RPMI7951 (cell line): ENCODE measurements at places on chromosomes 3 and 15. TPM values are rescaled to one million over a fixed set of nuclear protein-coding genes. Genes with fewer than 3 reads are reported as not detected.

- DNase-seq, result peak; percentile 49
Observed at GRCh38 chr3:53287131-53287629, 31.4 kb upstream of the TKT start.

DNA sequence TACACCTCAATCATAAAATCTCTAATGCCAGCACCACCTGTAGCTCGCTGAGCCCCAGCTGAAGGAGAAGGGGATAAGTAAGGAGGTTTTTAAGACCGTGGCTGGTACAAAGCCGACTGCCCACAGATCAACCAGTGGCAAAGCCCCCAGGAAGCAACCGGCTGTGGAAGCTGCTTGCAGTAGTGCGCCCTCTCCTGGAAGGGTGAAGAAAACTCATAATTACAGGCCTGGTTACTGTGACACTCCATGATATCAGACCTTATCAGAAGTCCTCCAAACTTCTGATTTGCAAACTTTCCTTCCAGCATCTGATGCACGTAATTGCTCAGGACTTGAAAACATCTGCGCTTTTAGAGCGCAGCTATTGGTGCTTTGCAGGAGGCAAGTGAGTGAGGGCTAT, 63.1 kb upstream of the MCTP2 start:
- no peak for DNase-seq

DNA sequence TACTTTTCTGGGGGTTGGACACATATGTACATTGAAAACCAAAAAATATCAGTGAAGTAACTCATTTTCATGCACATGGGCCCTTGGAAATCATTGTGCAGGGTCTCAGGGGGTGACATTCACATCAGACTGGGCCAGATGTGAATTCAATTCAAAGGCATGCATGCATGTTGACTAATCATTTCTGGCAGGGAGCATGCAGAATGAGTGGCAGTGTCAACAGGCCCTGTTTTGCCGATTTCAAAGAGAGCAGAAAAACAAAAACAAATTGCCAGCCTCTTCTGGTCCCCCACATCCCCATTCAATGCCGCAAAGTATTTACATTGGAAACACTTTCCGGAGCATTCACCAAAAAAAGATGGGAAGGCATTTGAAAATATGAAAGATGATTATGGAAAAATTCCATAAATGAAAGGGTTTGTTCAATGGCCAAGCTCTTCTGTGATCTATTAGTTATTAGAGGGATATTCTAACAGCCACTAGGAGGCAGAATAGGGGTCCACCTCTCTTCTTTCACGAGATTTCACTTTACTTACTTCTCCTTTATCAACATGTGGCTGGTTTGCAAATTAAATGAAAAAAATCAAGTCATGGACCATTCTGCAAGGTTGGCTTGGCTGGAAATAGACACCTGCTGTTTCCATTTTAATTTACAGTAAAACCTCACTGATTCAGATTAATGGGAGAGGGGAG, 119.9 kb upstream of the FEZF2 start:
- DNase-seq, result no peak

- DNase-seq, result peak; percentile 29
Observed at GRCh38 chr3:172084871-172085556, 45.6 kb downstream of the FNDC3B start.

- DNase-seq, result no peak
Observed at GRCh38 chr3:7950890-7951289, 550.7 kb upstream of the LMCD1 start.

DNA sequence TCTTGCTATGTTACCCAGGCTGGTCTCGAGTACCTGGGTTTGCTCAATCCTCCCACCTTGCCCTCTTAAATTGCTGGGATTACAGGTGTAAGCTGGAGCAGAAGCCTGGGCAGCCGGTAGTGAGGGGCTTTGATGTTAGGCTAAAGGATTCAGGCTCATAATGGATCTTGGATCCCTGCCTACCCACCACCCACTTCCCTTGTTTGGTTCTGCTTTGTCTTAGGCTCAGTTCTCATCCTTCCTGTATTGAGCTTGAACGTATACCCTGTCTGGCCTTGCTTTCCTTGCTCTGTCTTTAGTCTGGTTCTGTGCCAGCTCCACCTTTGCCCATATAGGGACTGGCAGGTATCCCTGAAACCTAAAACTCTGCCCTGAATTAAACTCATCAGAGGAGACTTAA, 1.7 kb downstream of the PPCDC start:
- no peak for DNase-seq

DNA sequence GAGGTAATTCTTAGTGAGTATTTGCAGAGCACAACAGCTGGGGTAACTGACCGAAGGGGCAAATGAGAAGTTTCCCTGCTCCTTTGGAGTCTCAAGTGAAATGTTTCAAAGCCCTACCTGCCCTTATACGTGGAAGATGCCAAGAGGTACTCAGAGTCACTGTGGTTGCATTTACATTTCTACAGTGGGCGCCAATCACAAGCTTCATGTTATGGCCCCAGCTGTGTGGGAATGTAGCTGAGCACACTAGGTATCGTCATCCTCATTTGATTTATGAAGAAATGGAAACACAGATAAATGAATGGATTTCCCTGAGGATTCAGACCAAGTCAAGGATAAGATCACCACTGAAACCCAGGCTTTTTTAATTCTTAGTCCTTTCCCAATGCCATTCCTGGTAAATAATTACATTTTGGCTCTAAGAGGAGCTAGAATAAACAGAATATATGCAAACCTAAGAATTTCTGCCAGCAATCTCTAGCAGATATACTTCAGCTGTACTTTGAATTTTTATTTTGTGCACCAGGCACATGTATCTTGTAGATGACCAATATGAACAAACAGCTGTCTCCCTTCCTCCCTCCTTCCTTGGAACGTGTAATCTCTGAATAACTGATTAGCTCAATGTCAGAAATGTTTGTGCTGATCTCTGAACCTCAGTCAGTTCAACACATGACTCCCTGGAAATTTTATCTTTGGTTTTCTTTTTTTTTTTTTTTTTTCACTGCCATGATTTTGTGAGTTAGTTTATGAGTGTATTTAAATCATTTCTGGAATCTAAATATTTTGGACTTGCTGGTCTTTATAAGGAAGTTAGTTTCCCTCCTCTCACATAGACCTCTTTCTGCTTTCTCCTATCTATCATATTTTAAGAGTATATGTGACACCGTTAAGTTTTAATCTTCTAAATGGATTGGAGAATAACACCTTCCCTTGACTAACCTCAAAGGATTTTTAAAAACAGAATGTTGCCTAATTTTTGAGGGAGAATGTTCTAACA, 69.2 kb downstream of the MAP2K5 start:
- DNase-seq, result no peak

- peak; percentile 3 for DNase-seq
Observed at GRCh38 chr3:37668431-37668817, 193.3 kb upstream of the CTDSPL start.

GRCh38 chr3:185207931-185208746, 45.7 kb downstream of the EHHADH start:
- peak; percentile 81 for DNase-seq

GRCh38 chr3:11167590-11167989, 13.3 kb downstream of the HRH1 start:
- DNase-seq, result no peak

GRCh38 chr15:69056365-69056764, 41.9 kb downstream of the NOX5 start:
- no peak for DNase-seq

DNA sequence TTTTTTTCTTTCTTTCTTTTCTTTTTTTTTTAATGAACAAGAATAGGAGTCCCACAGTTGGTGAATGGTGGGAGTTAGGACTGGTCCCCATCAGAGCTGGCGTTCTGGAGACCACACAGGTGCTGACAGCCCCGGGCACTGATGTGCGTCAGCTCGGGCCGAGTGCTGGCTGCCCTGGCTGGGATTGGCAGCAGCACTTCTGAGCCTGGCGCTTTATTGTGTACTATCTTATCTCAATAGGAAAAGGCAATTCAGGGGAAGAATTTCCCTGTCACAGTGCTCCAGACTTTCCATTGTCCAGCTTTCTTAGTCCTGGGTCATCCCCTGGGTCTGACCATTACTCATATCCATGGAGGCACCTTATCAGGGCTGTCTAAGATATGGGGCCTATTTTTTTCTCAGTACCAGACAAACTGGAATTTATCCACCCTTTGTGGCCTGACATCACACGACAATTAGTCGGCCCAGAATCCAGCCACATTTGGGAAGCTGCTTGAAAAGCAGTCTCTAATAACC, 54.1 kb downstream of the TMEM44 start:
- peak; percentile 48 for DNase-seq

- DNase-seq, result no peak
Observed at GRCh38 chr3:73787620-73788019, 162.9 kb upstream of the PDZRN3 start.

DNA sequence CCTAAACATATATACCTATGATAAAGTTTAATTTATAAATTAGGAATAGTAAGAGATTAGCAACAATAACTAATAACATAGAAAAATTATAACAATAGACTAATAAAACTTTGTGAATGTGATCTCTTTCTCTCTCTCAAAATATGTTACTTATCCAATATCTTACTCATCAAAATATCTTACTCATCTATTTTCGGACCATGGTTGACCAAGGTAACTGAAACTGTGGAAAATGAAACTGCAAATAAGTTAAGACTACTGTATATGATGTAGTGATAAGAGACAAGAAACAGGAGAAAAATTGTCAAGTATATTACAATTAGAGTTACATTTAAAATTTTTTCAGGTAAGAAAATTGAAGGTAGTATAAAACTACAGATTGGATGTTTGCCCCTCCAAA, 19.2 kb downstream of the MAP3K13 start:
- no peak for DNase-seq

DNA sequence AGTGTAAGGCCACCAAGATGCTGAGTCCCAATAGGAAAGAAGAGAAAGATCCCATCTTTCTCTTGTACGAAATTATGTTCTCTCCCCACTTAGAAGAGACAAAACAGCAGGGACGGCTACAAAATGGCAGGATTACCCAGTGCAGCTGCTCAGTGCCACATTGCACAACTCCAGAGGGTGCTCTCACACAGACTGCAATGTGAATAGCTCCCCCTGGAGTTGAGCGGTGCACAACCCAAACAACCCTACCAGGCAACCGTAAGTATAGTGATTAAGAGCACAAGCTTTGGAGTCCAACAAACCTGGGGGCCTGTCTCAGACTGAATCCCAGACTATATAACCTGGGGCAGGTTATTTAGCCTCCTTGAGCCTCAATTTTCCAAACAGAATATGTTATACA, 3.1 kb upstream of the BHLHE40 start:
- peak; percentile 84 for DNase-seq

DNA sequence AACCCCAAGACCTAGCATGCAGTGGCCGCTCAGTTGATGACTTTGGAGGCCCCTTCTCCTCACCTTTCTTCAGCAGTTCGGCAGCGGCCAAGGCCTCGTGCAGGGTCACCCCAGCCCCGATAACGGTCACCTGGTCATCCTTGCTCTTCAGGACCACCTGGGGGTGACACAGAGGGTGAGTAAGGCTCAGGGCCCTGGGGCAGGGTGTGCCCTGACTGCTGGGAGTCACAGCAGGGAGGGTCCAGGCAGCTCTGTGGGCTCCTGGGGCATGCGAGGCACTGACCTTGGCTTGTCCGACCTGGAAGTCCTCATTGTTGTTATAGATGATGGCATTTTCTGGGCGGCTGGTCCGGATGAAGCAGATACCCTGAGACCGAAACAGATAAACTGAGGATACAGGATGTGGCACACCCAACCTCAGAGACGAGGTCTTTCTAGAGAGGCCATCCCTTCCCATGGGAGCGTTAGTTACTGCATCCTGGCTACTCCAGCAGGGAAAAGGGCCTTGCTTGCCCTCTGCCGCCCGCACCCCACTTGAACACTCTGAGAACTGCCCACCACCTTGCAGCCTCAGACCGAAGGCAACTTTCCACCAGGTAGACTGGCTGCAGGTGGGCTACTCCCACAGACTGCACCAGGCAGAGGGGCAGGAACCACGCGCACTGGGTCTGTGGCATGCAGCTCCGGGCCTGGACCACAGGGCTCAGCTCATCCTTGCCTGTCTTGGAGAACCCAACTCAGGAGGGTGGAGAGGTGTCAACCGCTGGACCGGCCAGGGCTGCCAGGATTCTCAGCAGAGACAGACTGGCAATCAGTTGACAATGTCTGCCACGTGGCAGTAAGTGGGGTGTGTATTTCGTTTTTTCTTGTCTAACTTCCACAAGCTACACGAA, 27.6 kb downstream of the TKT start:
- no peak for DNase-seq

DNA sequence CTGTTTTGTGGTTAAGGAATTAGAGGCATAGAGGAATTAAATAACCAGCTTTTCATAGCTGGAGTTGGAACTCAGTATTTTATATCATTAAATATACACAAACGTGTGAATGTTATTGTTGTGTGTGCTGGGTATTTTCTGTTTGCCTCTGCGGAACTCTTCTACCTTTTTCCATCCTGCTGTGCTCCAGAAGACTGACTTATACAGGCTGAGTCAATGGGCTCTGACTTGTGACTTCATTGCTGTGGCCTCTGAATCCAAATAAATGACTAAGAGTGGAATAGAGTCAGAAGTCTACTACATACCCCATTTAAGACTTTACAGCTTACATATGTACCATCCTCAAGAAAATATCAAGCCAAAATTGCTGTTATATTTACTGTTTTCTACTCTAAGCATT, 17.6 kb downstream of the ARIH1 start:
- DNase-seq, result peak; percentile 47

- no peak for DNase-seq
Observed at GRCh38 chr3:154125378-154126030, 4.3 kb downstream of the ARHGEF26 start.

- no peak for DNase-seq
Observed at GRCh38 chr3:27616031-27616430, 106.1 kb downstream of the EOMES start.

DNA sequence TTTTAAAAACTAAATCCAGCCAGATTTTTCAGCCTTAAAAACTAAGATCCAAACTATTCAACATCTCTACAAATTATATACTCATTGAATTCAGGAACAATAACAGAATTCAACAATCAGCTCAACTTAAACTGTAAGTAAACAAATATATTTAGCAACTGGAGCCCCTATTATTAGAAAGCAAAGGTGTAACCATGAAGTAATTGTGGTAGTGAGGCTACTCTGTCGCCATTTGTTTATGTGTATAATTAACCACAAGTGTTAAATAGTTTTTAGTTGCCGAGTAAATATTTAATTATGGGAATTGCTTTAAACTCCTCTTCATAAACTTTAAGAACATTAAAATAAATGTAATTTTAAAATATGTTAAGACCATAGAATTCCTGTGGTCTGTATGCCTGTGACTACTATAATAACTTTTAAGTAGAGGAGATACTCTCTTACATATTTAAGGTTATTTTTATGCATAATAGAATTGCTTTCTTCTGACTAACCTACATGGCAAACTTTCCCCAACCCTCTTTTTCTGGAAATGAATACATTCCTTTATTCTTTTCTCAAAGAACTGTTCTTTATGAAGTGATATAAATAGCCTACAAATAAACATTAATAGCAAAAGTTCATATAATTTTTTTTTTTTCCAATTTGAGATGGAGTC, 51.2 kb downstream of the MFN1 start:
- DNase-seq, result no peak

Gene TMEM212
- not detected in 2 replicates for total RNA-seq

Gene ZPLD1
- total RNA-seq, result 0.20 TPM in 1 of 2 replicates, not detected in the other

Gene GOLGA6A
- not detected in 2 replicates for total RNA-seq

Gene C3orf52
- 6.4 and 7.4 TPM in 2 replicates for total RNA-seq

Gene RHOV
- 0.12 and 0.20 TPM in 2 replicates for total RNA-seq

Gene GPR62
- total RNA-seq, result not detected in 2 replicates

Gene THAP10
- 8.4 and 9.0 TPM in 2 replicates for total RNA-seq

Gene SV2B
- total RNA-seq, result not detected in 2 replicates

Gene SLITRK3
- not detected in 2 replicates for total RNA-seq

Gene CACNA2D3
- 11.2 and 11.7 TPM in 2 replicates for total RNA-seq

Gene FAM227B
- total RNA-seq, result 6.4 and 7.7 TPM in 2 replicates

Gene CAPN3
- not detected in 2 replicates for total RNA-seq

Gene RGMA
- total RNA-seq, result not detected in 2 replicates

Gene CHL1
- total RNA-seq, result 0.10 and 0.12 TPM in 2 replicates

Gene PARP15
- 0.10 TPM in 1 of 2 replicates, not detected in the other for total RNA-seq

Gene HTR3E
- not detected in 2 replicates for total RNA-seq

Gene DNAJC17
- 36.3 and 36.9 TPM in 2 replicates for total RNA-seq
